GM23248 (cell line): ENCODE measurements at places on chromosomes 7 and 10. TPM values are rescaled to one million over a fixed set of nuclear protein-coding genes. Genes with fewer than 3 reads are reported as not detected.

LRRC17 gene
- total RNA-seq, result 1.5 TPM in 1 of 2 replicates, not detected in the other

PSD gene
- 1.0 and 11.3 TPM in 2 replicates for total RNA-seq

CLDN3 gene
- not detected in 2 replicates for total RNA-seq

HOXA11 gene
- 8.3 and 10.5 TPM in 2 replicates for total RNA-seq

SPDYE5 gene
- not detected in 2 replicates for total RNA-seq

ENKUR gene
- not detected in 2 replicates for total RNA-seq

DNA sequence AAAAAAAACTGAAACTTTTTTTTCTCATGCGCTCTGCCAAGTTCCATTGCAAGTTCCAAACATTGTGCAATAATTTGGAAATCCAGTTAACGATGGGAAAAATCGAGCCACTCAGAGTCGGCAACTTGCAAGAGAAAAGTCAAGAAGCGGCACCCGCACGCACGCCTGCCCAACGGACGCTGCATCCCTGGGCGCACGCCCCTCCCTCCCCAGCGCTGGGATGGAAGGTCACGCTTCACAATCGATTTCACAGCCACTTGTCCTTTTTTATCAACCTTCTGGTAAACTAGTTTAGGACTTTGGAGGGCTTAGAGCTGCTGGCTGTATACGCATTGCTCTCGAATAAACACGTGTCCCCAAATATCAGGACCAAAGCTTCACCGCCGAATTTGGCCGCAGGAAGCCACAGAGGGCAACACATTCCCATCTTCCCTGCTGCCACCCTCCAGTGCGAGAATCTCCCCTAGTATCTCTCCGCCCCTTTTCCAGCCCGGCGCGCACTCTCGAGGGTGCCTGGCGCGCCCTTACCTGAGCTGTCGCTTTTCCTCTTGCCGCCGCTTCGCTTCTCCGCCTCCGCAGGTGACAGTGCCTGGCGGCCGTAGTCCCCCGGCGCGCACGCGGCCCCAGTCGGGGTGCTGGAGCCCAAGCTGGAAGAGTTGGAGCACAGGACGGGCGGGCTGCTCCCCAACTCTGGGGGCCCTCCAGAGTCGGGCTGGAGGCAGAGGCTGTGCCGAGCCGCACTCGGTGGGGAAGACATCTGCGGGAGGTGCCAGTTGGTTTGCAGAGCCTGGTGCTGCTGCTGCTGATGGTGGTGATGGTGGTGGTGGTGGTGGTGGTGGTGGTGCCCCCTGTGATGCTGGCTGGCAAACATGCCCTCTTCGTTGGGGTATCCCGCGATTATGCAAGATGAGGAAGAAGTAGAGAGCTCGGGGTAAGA, 857 bp downstream of the MEOX2 start:
- peak; percentile 76 for DNase-seq

- no peak for DNase-seq
These were observed 16.4 kb downstream of the CUX1 start for GRCh38 chr7:101833799-101834198.

- no peak for DNase-seq
These were observed 179.5 kb downstream of the ADAM12 start for GRCh38 chr10:126208726-126209302.

DNA sequence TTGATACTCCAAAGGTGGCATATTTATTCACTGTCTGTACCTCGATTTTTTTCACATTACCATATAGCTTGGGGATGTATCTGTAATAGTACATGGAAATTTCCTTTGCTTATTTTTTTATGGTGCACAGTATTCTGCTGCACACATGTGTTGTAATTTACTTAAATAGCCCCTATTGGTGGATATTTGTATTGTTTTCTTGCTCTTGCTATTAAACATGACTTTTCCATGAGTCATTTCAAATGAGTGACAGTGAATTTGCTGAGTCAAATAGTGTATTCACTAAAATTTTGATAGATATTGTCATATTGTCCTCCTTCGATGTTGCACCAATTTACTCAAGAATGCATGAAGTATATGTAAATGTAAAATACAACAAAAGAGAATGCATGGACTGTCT, 122.7 kb upstream of the STEAP4 start:
- DNase-seq, result peak; percentile 4
